ENCODE measurements at places on chromosomes 1 and 21.

GRCh38 chr1:82628887-82629286 lies 828.2 kb downstream of the ADGRL2 start:
- DNase-seq, result no peak

DNA sequence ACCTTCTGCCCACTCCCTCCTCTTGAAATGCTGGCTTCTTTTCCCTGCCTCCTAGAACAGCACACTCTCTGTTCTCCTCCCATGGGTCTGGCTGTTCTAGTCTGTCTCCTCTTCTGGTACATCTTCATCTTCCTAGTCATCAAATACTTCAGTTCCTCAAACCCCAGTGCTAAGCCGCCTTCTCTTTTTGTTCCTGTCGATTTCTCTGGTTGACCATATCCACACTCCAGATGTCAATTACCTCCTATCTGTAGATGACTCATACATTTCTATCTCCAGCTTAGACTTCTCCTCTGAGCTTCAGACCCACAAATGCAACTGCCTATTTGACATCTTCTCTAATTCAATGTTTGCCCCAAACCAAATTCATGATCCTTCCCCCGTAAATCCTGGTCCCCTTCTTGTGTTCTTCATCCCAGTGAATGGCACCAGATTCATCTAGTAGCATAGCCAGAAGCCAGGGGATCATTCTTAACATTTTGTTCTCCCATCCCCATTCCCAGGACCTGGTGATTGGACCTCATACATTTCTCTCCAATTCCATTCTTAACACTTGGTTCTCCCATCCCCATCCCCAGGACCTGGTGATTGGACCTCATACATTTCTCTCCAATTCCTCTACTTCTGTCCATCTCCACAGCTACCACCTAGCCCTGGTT lies 35.9 kb downstream of the USP24 start:
- DNase-seq, result no peak

DNA sequence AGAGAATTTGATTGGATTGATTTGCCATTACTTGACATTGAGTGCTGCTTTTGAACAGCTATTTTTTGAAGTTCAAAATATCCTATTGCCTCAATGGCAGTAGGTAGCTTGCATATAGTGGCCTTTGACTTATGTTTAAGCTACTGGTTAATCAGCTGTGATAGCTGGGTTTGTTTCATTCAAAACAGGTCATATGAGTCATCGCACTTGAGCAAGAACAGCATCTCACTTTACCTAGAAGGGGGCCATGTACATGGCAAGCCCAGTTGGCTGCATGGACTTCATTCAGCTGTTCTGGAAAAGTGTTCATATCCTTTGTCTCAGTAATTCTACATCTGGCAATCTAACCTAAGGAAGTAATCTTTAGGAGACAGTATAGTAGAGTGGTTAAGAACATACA lies 29.0 kb upstream of the ARID1A start:
- DNase-seq, result no peak

- no peak for DNase-seq
Measured at GRCh38 chr21:46149205-46149901, 6.0 kb downstream of the FTCD start.

DNA sequence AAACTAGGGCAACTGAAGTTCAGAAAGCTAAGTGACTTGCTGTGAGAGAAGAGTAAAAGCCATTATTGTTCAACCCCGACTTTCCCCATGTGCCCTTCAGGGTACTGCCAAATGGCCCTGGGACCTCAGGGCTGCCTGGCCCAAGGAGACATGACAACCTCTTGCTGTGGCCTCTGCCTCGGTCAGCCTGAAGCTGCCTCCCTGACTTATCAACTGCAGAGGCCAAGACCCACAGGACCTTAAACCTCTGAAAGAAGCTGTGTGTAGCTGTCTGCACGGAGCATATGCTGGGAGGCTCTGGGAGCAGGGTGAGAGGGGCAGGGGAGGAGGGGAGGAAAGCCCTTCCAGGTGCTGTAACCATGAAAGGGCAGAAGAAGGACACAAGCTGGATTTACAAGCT lies 35.9 kb downstream of the HMGB4 start:
- no peak for DNase-seq

DNA sequence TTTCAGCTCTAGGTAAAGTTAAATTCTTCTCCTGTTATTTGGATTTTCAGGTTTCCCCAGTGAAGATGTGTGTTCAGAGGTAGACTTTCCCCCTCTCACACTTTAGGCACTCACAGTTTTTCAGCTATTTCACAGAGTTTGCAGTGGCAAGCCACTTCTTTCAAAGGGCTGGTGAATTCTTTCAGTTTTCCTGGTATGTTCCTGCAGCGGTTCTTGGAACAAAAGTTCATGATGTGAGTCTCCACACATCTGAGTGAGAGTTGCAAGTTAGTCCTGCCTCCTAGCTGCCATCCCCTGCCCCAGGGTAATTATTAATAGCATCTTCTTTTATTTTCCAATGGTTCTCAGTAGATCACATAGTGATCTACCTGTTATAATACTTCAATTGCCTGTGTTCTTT lies 27.3 kb upstream of the CD84 start:
- DNase-seq, result no peak

- no peak for DNase-seq
Measured at GRCh38 chr1:221693087-221693486, 48.8 kb downstream of the DUSP10 start.

DNA sequence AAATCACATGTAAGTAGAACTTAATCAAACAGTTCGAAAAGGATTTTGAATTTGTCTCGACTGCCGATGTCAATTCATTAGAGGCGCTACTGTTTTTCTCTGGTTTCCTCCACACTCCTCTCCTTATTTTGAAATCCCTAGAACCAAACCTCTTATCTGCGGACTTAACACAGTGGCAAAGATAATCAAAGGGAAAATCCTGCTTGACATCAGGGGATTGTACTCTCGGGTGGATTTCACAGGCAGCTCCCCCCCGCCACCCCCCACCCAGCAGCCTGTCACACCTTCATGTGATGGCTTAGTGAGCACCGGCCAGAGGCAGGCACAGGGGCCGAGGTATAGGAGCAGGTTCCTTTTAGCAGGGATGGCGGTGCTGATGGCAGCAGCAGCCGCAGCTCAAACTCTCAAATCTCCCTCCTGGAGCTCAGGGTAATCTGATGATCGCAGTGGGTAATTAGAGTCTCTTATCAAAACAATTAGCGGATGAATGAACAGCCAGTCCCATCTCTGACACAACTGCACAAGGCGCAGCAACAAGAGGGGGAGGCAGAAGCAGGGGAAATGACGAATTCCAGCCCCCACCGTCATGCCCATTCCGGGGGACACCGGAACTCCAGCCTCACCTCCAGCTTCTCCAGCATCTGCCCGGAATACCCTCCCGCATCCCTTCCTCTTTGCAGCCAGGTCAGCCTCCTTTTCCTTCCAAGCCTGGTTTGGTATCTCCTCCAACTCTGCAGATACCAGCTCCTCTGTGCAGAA lies 80.3 kb downstream of the SSBP3 start:
- no peak for DNase-seq

DNA sequence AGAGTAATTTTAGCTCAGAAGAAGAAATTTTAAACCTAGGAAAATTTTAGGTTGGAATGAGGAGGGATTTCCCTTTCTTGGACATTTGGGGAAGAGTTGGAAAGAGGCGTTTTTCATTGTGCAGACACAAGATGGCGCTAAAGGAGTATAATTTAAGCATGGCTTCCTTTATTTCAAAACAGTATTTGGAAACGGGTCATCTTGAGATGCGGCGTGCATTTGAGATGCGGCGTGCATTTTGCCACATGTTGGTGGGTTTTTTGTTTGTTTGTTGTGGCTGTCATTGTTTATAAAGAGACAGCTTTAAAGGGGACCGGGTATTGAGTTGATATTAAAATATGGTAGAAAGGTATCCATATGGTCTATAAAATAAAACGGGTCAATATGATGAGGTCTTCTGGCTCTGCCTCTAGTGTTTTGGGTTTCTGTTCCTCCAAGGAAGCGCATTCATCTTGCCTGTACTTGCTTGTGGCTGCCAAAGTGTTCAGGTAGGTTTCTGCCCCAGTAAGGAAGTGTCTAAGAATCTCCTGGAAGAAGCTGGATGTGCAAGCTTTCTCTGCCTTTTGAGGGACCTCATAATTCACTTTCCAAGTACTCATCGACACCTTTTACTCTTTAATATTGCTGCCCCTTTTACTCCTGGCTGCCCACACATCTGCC lies 210.3 kb downstream of the SLC35F3 start:
- peak; percentile 2 for DNase-seq

DNA sequence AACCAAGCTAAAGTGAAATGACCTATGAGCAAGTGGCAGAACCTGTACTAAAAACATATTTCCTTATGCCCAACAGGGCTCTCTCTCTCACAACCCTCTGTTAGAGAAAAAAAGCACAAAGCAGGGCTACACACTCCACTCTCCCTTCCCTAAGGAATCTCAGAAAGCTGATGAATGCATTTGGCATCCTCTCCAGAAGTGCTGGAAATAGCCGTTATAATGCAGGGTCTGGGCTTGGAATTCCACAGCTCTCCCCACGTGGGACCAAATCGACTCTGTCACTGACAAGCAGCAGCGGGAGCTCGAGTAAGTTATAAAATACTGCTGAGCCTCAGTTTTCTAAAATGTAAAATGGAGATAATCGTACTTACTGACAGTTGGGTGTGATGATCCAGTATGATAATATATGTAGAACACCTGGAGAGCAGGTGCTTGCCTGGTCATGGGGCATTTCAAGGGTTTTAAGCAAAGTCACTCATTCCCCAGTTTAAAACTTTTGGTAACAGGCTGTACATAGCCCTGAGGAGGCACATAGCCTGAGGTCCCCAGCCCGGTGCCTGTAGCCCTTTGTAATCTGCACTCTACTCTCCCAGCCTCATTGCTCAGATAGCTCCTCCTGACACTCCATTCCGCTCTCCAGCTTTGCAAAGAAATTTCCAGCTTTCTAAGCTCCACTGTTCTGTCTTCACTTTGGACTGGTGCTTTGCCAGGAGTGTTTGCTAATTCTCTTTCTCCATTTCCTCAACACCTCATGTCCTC lies 175.6 kb upstream of the DAB1 start:
- DNase-seq, result no peak

DNA sequence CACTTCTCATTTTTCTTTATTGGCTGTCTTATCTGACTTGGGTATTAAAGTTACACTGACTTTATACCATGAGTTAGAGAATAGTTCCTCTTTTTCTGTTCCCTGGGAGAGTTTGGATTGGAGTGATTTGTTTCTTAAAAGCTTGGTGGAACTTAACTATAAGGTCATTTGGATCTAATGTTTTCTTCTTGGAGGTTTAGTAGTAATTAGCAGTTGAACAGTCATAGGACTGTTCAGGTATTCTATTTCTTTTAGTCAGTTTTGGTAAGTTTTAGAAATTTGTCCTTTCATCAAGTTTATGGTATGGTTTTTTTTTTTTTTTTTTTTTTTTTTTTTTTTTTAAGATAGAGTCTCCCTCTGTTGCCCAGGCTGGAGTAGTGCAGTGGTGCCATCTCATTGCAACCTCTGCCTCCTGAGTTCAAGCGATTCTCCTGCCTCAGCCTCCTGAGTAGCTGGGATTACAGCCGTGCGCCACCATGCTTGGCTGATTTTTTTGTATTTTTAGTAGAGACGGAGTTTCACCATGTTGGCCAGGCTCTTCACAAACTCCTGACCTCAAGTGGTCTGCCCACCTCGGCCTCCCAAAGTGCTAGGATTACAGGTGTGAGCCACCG lies 6.3 kb downstream of the TTC3 start:
- DNase-seq, result no peak

DNA sequence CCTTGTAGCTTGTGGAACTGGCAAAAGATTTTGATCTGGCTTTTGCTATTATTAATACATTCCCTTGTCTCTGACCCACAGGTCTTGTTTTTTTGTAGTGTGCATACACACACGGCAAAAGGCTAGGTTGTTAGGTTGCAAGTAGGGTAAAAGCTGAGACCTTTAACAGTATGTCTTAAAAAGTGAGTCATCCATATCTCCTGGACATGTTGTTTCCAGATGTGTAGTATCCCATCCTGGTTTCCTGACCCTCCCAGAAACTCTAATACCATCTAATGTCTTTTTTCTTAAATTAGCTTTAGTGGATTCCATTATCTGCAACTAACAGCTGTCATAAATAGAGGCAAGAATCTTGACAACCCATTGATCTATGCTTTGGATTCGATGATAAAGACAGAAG lies 14.7 kb downstream of the OVGP1 start:
- no peak for DNase-seq

- no peak for DNase-seq
Measured at GRCh38 chr1:24925963-24926362, 4.1 kb downstream of the RUNX3 start.

- DNase-seq, result no peak
Measured at GRCh38 chr1:14110040-14110439, 410.1 kb downstream of the PRDM2 start.

GRCh38 chr1:7541629-7542028 lies 229.5 kb upstream of the VAMP3 start:
- no peak for DNase-seq

DNA sequence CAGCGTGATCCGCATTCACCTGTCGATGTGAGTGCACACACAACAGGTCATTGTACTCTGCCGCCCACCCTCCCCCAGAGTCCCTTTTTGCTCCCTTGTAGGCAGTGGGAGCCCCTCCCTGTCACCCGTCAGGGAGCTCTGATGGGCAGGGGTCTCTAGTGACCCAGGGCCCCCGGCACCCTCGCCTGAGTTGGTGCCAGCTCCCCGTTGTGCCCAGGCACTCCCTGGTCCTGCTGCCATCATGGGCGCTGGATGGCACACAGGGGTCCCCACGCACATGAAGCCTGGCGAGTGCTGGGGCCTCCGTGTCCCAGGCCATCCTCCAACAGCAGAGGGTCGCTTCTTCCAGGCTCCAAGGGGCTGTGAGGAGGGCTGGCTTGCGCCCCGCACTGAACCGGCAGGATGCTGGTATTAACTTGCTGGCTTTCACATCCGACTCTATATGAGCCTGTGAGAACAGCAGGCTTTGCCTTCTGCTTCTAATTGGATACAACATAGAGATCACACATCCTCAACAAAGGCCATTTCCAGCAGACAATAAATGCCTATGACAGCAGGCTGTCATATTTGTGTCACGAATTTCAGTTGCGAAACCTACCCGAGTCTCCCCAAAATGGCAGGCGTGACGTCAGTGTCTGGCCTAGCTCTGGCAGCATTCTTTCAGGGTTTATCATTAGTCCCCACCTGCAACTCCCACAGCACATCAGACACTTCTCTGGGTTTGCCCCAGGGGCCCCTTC lies 35.4 kb downstream of the KIAA1614 start:
- DNase-seq, result no peak

GRCh38 chr21:31260790-31261189 lies 83.3 kb downstream of the TIAM1 start:
- DNase-seq, result no peak

- DNase-seq, result no peak
Measured at GRCh38 chr21:36571556-36571955, 91.6 kb upstream of the CLDN14 start.

Data from stimulated activated CD4-positive, alpha-beta T cell treated with anti-CD3 and anti-CD28 coated beads, Interleukin-4, amount 100 ng/mL, for 1 hour (primary cell).